ENCODE measurements at places on chromosomes 12 and 14.

GRCh38 chr12:168763-169525 lies 45.0 kb downstream of the SLC6A12 start:
- no peak for DNase-seq

DNA sequence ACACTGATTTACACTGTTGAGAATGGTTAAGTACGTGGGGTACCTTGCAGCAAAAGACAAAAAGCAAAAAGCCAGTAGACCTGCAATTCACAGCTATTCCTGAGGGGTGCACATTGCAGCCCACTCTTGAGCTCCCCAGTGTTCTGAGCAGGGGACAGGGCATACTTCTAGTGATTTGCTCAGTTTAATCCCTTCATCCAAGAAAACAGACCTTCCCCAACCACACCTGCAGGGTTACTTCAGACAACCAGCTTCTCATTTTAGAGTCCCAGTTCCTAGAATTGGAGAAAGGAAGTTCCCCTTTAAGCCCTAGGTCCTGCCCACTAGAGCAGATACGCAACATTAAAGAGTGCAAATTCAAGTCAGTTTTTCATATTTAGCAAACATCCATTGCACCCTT lies 3.6 kb upstream of the WSB2 start:
- DNase-seq = no peak

- DNase-seq = no peak
Observed at GRCh38 chr12:94100211-94100627, 48.2 kb upstream of the PLXNC1 start.

GRCh38 chr14:103136388-103137271 lies 13.4 kb downstream of the TNFAIP2 start:
- no peak for DNase-seq

GRCh38 chr12:2271961-2272360 lies 219.2 kb downstream of the CACNA1C start:
- DNase-seq = no peak

- no peak for DNase-seq
Observed at GRCh38 chr12:121366063-121366459, 13.8 kb upstream of the ANAPC5 start.

- no peak for DNase-seq
Observed at GRCh38 chr14:71212093-71212492, 304.8 kb downstream of the PCNX1 start.

DNA sequence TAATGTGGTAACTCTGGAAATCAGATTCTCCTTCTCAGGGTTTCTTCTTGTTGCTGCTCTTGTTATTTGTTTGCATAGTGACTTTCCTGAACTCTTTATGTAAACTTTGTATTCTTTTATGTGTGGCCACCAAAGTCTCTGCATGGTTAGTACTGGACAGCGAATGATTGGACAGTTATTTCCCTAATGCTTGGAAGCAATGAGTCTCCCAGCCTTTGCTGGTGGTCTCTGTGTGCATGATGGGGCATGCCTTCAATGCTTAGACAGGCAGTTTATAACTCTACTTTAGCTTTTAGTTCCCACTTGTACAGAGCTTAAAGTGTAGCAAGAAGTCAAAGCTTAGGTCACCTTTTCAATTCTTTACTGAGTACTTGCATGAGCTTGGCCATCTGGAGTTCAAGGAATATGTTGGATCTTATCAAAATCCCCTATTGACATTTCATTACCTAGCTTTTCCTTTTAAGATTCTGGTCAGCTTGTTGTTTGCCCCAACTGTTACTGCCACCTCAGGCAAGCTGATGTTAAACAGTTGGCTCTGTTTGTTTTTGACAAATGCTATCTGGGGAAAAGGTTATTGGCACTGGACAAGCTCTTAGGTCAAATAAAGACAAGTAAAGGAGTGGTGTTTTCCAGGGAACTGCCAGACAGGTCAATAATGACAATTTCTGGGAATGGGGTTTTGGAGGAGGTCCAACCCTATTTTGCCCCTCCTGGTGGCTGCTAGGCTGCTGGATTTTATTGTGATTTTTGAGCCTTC lies 12.3 kb downstream of the CCDC91 start:
- DNase-seq = no peak

GRCh38 chr12:56359851-56360767 lies at the start of gene STAT2:
Gene STAT2, minus strand, starts transcription at chr12:56360107. Its CDS starts 3,536 bp downstream, at chr12:56356571.
- peak; percentile 98 for DNase-seq

DNA sequence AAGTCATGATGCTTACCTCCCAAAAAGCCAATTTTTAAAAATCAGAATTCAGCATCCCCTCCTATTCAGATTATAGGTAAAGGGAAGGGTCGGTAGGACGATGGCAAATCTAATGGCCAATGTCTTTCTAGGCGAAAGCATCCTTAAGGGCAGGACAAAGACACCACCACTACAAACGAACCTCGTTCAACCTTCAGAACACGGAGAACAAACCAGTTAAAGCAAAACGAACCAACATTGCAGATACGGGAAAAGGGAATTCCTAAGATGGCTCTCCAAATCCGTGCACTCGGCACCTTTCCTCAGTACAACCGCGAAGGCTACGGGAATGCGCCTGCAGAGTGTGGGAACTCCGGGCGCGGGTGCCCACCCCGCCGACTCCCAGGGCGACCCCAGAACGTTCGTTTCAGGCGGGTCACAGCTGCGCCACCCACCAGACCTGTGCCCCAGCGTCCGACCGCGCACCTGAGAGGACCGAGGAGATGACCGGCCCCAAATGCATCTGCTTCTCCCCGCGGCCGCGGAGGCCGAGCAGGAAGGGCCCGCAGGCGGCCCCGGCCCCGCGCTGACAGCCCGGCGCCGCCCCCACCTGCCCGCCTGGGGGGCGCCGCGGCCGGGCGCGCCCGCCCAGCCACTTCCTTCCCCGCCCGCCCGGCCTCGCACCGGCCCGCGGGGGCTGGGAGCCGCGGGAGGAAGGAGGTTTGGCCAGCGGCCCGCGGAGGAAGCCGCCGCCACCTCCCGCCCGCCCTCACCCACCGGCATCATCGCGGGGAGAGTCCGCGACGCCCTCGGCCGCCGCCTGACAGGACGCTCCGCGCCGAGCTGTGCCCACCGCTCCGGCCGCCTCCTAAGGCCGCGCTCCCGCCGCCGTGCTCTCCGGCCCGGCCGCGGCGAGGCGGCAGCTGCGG lies 578 bp downstream of the PPP1R13B start:
- peak; percentile 32 for DNase-seq

GRCh38 chr14:80211153-80212022 lies at the start of gene DIO2:
Gene DIO2, minus strand, starts transcription at chr14:80211504. Its CDS starts 32 bp downstream, at chr14:80211472.
- no peak for DNase-seq

DNA sequence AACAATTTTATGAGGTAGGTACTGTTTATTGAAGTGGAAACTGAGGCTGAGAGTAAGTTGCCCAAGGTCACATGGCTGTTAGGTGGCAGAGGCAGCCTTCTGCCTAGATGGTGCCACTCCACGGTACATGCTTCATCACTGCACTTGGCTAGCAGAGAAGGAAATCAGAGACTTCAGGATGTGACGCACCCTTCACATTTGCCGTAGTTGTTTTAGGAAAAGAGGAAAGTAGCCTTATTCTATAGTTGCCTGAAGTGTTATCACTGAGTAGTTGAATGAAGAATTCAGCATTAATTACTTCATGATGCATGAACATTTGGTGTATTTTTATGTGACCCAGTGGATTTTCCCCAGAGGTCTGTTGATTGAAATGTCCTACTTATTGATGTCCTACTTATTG lies 55.7 kb downstream of the ERC1 start:
- DNase-seq = no peak

DNA sequence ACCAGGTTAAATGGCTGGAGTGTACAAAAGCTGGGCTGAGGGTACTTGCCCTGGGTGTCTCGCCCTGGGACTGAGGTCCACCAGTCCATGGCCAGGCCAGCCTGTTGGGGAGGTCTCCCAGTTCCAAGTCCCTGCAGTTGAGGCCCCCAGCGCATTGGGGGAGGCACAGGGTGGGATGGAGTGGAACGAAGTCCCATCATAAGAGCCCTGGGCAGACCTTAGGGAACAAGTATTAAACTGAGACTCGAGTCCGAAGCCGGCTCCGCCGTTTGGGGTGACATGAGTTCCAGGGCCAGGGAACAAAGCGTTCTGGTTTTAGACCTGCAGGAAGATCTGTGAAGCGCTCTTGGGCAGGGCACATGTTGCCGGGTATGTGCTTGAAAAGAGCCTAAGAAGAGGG lies 84.7 kb downstream of the ALG10 start:
- no peak for DNase-seq

DNA sequence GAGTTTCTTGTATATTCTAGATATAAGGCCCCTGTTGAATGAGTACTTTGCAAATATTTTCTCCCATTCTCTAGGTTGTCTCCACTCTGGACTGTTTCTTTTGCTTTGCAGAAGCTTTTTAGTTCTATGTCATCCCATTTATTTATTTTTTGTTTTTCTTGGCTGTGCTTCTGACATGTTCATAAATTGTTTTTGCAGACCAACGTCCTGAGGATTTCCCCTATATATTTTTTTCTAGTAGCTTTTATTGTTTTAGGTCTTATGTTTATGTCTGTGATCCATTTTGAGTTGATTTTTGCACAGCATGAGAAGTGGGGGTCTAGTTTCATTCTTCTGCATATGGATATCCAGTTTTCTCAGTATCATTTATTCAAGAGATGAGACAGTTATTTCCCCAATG lies 70.4 kb upstream of the BTG1 start:
- no peak for DNase-seq

- DNase-seq = no peak
Observed at GRCh38 chr12:91401190-91401589, 218.6 kb upstream of the DCN start.

DNA sequence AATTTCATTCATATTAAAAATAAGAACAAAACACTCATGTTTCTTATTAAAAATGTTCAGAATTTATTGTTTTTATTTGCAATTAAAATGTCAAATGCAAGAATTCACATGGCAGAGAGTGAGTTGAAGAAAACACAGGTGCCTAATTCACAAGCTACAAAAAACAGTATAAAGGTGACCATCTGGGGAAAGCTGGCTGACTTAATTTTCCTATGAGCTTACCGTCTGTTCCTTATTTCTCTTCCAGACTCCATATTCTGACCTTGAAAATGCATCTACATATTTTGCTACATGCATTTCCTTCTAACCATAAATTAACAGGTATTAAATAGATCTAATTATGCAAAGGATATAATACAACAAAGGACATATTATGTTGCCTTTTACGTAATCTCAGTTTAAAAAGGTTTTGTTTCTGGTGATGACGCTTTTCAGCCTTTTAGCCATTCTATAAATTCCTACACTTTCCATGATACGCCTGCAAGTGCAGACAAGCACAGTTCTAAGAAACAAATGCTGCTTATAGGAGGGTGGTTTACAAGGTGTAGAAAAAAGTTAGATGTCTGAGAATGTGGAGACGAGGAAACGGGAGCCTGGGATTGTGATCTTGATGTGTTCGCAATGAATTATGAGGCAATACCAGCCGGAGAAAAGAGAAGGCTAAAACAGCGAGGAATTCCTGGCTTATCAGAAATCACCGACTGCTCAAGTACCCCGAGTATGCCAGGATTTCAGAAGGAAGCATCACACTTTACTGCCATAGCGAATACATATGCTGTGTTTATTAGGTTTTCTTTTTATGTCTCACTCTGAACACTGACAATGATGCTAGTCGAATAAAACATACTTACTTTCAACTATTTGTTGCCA lies 24.6 kb downstream of the LIN7A start:
- no peak for DNase-seq

DNA sequence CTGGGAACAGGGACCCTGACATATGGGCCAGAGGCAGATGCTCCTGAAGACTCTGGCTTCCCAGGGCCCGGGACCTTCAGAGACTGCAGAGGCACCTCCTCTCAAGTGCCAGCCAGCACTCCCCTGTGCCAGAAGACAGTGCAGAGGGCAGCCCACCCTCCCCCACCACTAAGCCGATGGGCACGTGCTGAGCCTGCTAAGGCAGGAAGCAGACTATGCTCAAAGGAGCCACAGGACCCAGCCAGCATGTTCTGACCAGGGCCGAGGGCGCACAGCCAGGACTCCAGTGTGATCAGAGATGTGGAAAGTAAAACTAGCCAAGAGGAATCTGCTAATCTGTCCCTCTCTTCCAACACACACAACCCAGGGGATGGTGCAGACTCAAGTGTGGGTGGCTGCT lies 29.8 kb downstream of the DIO3 start:
- DNase-seq = no peak

DNA sequence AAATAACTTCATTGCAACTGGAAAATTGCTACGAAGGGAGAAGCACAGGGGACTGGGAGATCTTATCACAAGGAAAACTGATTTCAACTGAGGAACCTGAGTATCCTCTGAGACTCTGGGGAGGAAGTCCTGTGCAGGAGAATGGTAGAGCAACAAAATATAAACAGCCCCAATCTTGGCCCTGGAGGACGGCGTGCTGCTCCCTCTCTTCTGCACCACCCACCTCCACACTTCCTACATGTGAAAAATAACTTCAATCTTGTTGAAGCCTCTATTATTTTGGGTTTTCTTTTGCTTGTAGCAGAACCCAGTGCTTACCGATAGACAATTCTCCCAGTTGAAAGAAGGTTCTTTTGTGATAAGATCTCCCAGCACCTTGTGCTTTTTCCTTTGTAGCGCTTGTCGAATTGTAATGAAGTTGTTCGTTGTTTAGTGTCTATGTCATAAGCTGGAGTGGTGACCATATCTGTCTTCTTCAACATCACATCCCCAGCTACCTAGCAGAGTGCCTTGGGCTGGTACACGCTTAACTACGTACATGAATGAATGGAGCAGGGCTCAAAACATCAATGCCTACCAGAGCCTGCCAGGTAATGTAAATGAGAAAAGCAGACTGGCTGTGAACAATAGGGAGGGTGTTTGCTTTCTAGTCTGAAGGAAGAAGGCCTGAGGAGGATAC lies 2.8 kb upstream of the CD4 start:
- DNase-seq = no peak

All from progenitor cell of endocrine pancreas (in vitro differentiated cells).